Heart left ventricle (tissue), 16 donors: ENCODE measurements at places on chromosomes 16 and 17.

DNA sequence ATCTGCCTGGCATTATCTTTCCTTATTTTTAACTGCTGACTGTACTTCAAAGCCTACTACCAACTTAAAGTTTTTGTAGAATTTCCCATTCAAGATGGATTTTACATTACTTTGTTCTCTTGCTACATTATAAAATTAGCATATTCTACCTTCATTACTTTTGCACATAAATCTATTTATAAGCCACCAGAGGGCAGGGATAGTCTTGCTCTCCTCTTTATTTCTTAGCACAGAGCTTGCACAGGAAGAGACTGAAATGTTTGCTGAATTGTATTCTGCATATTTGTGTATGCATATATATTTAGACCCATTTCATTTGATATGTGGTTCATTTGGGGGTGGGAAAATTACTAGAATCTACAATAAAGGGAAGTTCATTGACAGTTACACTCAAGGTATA, 108.0 kb downstream of the SKAP1 start:
- DNase-seq = no peak

DNA sequence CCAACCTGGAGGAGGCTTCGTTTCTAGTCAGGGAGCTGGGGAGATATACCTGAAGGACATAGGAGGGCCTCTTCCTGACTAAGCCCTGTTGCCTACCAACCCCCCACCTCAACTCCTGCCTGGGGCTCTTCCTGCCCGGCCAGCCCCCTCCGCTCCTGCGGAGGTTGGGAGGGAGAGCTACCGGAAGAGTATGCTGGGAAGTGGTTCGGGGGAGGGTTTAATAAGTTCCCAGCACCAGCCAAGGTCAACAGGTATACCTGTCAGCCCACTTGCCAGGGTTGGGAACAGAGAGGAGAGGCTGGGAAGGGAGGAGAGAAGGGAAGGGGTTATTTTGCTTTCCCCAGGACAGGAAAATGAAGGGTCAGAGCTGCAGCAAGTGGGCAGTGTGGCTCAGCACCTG, 4.7 kb downstream of the PPP1R1B start:
- DNase-seq = no peak

DNA sequence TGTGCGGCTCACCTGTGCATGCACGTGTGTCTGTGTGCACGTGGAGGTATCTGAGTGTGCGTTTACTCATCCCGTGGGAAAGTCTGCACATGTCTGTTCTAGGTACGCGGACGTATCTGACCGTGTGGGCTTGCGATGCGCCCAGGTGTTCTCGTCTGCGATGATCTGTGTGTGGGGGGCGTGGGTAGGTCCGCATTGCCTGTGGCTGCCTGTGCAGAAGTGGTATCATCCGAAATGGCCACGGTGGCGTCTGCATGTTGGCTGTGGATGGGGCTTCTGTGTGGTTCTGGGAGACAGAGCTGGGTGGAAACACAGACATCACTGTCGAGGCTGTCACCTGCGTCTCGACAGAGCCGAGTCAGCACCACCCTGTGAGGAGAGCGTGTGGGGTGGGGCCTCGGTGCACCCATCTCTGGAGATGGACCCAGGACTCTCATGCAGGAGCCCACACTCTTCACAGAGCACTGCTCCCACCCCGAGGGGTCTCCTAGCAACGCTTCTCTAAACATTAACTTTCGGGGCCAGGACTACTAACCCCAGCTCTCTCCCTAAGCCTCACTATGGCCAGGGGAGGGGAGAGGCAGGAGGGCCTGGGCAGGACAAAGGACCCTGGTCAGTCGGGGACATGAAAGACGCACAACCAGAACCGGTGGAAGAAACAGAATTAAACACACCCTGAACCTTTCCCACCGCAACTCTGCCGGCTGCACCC, 8.4 kb downstream of the DPEP1 start:
- no peak for DNase-seq

DNA sequence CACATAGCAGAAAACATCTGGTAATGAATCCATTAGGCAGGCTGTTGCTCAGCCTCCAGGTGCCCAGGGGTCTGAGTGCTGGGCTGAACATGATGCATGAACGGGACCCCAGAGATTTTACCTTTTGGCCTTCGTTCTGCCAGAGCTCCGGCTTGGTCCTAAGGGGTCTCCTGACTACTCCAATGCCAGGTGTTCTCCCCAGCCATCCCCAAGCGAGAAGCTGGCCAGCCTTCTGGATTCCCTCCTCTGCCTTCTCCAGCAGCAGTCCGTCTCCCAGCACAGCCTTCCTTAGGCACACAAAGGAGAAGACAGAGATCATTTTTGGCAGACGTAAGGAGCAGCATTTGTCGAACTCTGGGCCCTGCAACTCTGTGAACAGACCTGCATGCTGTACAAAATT, 109.4 kb downstream of the RBFOX1 start:
- no peak for DNase-seq

GRCh38 chr17:3985846-3986245, 21.6 kb upstream of the ATP2A3 start:
- DNase-seq = no peak

- DNase-seq = no peak
Measured at GRCh38 chr16:83724585-83724984, 83.2 kb upstream of the HSBP1 start.

DNA sequence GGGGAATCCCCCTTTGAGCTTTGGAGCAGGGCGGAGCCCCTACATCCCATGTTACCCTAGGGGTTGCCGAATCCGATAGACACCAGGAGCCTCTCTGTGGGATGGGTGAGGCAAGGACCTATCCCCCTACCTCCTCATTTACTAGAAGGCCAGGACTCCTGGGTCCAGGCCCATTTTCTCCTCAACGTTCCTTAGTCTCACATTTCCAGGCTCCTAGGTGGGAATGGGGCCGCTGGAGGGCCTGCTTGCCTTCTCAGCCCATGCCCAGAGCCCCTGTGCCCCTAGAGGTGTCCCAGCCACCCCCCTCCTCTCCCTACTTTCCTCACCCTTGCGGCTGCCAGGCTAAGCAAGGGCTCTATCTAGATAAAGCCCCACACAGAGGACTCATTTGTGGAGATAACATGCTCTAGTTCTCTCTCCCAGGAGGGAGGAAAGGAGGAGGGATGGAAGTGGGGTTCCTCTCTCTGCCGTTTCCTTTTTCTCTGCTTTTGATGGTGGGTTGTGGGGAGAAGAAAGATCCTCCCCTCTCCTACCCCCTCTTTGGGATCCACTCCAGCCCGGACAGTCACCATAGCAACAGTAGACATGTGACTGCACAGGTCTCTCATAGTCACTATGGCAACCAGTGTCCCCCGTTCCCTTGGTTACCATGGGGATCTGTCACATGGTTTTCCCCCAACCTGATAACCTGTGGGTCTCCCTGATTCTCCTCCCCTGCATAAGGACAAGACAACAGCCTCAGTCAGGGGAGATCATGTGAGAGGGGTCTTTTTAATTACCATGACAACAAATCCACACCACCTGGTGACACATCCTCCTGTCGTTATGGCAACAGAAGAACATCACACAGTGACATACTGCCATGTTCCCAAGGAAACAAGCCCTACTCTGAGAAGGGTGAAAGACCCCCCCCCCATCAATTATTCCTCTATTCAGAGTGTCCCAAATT, 5.2 kb downstream of the CACNA1G start:
- no peak for DNase-seq

DNA sequence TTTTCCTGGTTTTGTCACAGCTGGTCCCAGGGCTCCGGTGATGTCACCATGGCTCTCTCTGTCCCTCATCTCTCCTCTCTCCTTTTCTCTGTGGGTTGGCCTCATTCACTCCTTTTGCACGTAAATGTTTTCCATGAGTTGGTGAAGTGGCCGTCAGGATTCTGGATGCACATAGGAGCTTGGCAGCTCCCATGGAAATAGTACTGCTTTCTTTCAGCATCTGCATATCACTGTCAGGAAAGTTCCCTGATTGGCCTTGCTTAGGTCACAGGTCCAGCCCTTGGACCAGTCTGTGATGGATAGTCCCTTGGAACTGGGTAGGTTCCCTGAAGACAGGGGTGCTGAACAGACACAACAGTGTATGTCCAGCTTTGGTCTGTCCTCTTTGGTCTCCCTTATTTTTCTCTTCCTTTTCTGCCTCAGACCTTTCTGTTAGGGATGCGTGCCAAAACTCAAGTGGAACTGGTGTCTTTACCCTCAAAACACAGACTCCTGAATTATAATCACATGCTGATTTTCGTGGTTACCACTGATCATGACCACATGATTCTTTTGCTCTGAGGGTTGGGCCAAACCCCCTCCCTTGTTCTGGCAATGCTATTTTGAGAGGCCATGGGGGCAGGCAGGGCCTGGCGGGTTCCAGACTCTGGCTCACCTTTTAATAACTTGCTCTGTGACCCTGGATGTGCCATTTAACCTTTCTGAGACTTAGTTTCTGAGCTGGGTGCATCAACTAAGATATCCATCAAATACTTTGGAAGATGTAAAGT, 99.0 kb downstream of the MSI2 start:
- DNase-seq = peak; percentile 51

- no peak for DNase-seq
Measured at GRCh38 chr17:75845933-75846691, 1.9 kb upstream of the UNC13D start.

- DNase-seq = peak; percentile 81
Measured at GRCh38 chr17:8162233-8162996, at the start of gene VAMP2. Gene VAMP2, minus strand, starts transcription at chr17:8162948. Its CDS starts 69 bp downstream, at chr17:8162879.

DNA sequence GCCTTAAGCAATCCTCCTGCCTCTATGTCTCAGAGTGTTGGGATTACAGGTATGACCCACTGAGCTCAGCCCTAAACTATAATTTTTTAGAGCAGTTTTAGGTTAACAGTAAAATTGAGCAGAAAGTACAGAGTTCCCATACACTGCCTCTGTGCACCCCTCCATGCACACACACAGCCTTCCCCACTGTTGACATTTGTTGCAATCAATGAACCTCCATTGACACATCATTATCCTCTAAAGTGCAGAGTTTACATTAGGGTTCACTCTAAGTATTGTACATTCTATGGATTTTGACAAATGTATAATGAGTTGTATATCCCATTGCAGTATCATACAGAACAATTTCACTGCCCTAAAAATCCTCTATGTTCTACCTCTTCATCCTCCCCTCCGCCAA, 35.0 kb downstream of the NGFR start:
- DNase-seq = no peak

DNA sequence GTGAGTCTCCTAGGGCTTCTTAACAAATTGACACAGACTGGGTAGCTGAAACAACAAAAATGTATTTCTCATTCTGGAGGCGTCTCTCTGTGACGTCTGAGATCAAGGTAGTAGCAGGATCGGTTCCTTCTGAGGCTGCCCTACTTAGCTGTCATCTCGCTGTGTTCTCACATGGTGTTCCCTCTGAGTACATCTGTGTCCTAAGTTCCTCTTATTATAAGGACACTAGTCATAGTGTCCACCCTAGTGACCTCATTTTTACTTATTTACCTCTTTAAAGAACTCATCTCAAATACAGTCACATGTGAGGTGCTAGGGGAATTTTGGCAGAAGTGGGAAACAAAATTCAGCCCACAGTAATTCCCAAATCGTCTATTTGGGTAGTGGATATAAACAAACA, 529.1 kb downstream of the NPIPA7 start:
- no peak for DNase-seq

DNA sequence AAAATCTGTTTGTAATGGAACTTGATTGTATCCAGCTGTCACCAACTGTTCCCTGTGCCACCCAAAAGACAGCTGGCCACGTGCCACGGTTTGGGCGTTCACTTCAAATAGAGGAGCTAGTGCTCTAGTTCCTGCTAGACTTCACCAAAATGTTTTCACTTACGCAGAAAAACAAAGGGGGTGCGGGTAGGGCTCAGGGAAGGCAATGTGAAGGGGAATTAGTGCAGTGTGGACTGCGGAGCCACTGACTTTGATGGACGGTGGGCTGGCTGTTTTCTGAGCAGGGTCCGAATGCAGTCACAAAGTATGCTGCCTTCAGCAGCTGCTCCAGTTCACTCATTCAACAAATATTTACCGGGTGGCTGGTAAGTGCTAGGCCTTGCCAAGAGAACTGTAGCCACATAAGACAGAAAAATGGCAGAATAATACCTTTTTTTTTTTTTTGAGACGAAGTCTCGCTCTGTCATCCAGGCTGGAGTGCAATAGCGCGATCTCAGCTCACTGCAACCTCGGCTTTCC, 7.6 kb upstream of the CYTH1 start:
- DNase-seq = peak; percentile 83

GRCh38 chr17:31915456-31916100, 14.1 kb upstream of the UTP6 start:
- no peak for DNase-seq

DNA sequence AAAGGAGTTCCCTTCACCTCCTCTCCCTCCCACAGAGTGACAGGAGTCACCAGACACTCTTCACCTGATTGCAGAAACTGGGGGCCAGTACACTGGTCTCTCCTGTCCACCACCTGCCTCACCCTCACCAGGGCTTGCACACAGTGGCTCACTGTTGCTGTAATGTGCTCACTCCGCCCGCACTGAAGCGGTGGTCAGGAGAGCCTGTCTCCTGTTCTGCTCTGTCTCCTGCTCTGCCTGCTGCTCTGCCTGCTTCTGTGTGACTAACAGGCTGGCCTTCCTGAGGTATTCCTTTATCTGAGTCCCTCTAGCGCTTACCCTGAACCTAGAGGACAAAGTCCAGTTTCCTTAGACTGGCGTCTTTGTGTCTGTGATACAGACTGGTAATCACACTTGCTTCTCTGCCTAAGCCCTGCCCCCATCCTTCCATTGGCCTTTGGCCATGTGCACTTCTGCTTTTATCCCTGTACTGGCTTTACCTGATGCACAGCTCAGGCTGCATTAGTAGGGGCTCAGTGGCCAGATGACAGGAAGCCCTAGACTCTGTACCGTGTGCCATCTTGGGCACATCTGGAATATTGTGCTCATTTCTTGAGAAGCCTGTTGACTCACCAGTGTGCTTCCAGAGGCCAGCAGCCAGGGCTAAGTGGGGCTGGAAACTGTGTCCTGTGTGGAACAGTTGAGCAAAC, 13.3 kb downstream of the PROCA1 start:
- no peak for DNase-seq

DNA sequence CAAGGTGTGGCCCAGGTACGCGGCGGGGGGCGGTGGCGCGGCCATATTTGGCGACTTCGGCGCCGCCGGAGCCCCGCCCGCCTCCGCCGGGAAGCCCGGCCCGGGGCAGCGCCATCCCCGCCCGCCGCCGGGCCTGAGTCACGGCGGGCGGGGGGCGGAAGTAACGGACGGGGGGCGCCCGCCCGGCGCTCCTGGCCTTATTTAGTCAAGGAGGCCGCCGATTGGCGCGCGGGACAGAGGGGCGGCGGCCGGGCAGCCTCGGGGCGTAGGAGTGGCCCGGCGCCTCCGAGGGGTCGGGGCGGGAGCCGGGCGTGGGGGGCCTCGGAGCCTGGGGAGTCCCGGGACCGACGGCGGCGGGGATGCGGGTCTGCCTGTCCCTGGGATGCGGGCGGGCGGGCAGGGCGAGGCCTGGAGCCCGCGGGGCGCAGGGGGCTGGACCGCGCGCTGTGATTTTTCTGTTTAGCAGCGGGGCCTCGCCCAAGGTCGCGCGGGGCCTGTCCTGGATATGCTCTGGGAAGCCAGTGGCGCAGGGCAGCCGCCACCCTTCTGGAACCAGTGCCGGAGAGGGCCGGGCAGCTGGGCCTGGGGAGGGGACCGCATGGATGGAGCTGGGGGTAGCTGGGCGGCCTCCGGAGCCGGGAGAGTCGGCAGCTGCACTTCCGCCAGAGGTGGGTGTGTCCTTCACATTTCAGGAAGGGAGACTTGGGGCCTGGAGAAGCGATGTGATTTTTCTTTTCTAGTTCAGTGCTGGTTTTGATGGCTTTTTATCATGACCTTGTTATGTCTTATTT, 2.3 kb upstream of the ACTG1 start:
- peak; percentile 88 for DNase-seq
